ENCODE measurements at places on chromosomes 2 and 18.

GRCh38 chr2:63444565-63445288, 143.6 kb downstream of the WDPCP start:
- peak; percentile 11 for DNase-seq

DNA sequence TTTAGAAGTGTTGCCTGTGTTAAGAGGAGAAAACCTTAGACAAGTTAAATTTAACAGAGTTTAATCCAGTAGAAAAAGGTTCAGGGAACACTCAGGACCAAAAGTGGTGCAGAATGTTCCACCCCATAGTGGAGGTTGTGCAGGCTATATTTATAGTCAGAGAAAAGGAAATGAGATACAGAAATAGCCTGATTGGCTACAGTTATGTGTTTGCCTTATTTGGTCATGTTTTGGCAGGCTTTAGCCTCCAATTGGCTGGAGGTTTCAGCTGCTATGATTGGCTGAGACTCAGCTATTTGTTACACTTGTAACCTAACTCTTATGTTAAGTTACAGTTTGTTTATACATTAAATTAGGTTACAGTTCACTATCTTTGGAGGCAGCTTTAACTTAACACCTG, 4.2 kb downstream of the STAMBP start:
- DNase-seq, result no peak

- no peak for DNase-seq
These were observed 418.6 kb downstream of the GALR1 start for GRCh38 chr18:77668219-77668618.

- peak; percentile 64 for DNase-seq
These were observed 88.6 kb upstream of the BCL11A start for GRCh38 chr2:60641811-60642788.

DNA sequence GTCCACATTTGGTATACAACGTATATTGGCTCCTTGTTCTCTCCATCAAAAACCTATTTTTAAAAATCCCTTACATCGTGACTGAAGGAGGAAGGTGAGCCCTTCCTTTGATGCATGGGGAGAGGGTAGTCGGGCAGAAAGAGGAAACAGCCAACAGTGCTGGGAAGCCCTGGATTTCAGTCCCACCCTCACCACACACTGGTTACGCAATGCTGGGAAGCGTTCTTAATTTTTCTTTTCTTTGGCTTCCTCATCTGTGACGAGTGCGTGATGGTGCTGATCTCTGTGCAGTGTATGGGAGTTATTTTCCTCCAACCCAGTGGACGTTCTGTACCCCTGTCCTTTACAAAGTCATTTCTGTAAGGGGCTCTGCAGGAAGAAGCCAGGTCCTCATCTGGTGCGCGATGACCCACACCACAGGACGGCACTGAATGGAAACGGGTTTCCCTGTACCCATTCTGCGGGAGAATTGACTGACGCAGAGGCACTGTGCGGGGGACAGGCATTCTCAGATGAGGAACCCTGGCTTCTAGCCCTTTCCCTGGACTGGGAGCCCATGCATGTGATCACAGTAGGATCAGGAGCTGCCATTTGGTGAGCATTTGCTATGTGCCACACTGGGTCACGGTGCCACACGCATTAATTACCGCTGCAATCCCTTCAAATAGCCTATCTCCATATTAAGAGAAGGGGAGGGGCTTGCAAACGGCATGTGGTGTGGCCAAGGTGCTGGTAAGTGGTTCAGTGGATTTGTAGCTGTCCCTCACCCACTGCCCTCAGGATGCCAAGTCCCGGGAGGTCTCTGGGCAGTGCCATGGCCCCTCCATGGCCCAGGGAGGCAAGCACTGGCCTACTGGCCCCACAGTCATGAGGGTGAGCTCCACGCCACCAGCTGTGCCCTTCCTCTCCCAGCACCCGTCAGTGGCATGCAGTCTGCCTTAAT, 4.3 kb downstream of the COLEC11 start:
- DNase-seq, result no peak

- DNase-seq, result no peak
These were observed 32.1 kb downstream of the GLS start for GRCh38 chr2:190912726-190913125.

DNA sequence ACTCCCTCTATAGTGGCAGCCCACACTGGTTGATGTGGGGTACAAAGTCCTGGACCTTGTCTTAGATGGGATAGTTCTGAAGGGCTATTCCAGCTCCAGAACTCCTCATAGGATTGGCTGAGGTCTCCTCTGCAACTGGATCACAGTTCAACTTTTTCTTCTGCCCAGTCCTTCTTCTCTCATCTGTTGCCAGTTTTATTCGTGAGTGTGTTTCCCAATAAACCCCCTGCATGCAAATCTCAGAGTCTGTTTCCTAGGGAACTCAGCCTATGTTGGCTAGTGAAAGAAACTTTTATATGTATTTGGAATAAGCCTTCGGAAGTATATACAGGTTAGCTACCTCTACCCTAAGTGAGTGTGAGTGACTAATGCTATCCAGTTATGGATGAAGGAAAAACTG, 823.4 kb downstream of the SLC4A3 start:
- DNase-seq, result no peak

DNA sequence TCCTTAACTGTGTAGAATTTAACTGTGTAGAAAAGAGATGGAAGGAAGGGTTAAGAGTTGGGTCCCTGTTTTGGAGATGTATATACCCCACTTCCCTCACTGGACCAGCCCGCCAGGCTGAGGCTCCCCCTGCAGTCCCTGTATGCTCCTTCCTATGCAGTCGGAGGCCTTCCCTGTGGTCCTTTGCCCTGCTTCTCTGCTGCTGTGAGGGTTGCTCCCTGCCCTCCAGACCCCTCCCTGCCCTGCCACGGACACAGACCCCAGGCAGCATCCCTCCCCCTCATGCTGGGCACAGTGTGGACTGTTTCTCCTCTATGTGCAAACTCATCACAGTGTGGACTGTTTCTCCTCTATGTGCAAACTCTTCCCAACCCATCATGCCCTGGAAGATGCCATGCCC, 88.7 kb downstream of the TGOLN2 start:
- no peak for DNase-seq

DNA sequence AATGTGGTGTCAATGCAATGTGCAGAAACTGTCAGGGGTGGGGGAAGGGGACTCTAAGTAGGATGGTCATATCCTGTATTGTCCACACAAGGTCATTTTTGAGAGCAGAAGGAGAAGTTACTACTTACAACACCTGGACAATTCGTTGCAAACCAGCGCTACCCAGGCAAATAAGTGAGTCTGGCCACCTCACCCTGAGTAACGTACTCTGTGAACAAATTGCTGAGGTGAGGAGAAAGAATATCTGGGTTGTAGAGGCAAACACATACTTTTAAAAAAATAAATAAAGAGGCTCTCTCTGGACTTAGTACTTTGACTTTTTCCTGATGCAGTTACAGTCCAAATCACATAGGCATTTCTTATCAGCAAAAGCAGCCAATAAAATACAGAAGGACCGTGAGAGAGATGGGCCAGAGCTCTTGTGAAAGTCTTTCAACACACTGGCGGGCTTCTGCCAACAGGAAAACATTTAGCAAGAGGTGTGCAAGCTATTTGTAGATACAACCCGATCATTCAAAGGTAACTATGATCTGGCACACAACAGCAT, 268.2 kb upstream of the ID2 start:
- no peak for DNase-seq

DNA sequence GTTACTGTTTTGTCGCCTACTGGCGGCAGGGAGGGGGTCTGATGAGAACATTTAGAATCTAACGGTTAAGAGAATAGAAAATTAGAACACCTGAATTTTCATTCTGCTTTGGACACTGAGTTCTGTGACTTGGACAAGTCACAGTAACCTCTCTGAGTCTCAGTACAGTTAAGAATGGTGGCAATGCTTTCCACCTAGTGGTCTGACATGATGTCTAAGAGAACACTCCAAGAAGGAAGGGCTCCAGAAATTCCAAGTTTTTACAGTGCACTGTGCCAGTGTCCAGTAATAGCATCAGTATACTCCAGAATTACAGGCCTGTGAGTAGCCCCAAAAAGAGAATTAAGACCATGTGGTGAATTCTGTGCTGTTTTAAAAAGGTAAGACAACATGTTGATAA, 174.1 kb upstream of the ZFP36L2 start:
- DNase-seq, result no peak

DNA sequence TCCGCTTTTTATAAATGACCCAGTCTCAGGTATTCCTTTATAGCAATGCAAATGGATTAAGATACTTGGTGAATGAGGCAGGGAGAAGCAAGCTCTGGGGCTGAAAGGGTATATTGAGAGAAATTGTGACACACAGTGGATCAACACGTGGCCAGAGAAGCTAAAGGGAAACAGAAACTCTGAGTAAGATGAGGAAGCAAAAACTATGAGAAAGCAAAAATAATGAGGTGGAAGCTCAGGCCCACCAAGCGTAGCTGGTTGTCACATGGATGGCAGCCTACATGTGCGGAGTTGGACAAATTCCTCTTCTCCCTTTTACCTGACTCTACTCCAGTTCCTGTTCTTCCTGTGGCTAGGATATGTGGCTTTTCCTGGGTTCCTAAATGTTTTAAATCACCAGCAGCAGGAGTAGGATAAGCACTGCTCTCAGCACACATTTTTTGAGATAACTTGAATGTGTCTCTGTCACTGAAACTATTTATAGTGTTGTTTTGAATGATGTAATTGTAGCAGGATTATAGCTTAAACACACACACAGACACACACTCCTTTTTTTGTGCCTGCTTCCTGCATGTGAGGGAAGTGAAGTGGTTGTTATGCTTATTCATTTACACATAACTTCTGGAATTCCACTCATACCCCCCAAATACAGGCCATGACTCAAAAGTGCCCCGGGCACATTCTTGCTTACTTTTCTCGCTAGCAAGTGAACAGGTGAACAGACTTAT, 30.1 kb upstream of the EPC2 start:
- peak; percentile 49 for DNase-seq

DNA sequence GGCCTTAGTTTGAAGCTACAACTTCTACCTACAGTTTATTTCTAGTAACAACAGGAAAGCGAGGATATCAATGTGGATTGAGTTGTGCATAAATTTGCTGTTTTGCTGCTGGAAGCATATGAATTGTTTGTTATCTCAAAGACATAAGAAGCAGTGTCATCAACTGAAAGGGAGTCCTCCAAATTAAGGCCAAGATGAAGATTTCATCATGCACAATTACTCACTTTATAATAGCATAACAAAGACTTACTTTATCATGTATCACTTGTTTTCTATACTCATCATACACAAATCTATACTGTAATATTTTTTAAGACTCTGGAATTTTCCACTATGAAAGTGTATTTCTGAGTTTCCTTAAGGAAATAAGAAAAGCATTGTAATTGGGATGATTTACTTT, 136.1 kb upstream of the FANCL start:
- DNase-seq, result no peak

All from RPMI8226 (cell line).